Activated B cell treated with CpG ODN at 0.5 μM for 24 hours (primary cell): ENCODE measurements at places on chromosomes 12 and 14. TPM values are rescaled to one million over a fixed set of nuclear protein-coding genes. Genes with fewer than 3 reads are reported as not detected.

The INHBC gene
- 0.10 TPM in 1 of 2 replicates, not detected in the other for total RNA-seq

DNA sequence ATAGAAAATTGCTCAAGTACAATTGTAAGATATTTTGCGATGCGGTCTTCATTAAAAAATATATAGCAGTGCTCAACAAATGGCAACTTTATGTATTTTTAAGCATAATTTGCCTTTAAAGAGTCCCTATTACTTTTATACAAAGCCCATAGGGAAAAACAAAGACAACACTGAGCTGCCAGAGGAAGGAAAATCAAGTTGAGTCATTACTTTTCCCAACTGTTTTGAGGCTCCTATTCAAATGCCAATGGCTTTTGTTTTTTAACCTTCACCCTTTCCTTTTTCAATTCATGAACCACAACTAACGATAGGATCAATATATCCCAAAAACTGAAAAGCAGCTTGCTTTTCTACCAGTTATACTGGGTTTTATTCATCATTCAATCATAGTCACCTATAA is 157.6 kb upstream of the PLEKHA5 start:
- no peaks in the 10 kb centered on the region for H3K27me3 ChIP-seq
- no peaks in the 10 kb centered on the region for H3K36me3 ChIP-seq
- no peaks in the 10 kb centered on the region for H3K4me1 ChIP-seq
- H3K27ac ChIP-seq = no peak overlapping the region

- no peak overlapping the region for H3K4me3 ChIP-seq
- H3K27ac ChIP-seq = no peak overlapping the region
- no peak for DNase-seq
- peaks cover 45% of the 10 kb centered on the region for H3K36me3 ChIP-seq
Observed at GRCh38 chr12:95516757-95517156, 34.5 kb downstream of the USP44 start.

The LIN7A gene
- not detected in 2 replicates for total RNA-seq

DNA sequence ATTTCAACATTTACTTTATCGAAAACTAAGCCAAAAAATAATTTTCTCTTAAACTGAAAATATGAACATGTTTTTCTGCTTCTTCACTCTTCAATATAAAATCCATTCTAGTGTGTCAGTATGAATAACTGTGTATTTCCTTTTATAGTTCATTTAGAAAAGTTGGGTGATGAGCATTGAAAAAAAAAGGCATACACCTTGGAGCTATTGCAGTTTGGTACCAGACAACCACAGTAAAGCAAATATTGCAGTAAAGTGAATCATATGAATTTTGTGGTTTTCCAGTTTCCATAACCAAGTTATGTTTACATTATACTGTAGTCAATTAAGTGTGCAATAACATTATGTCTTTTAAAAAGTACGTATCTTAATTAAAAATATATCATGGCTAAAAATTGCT is 195.0 kb upstream of the FOXG1 start:
- no peak overlapping the region for H3K27ac ChIP-seq
- DNase-seq = no peak
- no peaks in the 10 kb centered on the region for H3K36me3 ChIP-seq
- H3K4me1 ChIP-seq = no peaks in the 10 kb centered on the region

DNA sequence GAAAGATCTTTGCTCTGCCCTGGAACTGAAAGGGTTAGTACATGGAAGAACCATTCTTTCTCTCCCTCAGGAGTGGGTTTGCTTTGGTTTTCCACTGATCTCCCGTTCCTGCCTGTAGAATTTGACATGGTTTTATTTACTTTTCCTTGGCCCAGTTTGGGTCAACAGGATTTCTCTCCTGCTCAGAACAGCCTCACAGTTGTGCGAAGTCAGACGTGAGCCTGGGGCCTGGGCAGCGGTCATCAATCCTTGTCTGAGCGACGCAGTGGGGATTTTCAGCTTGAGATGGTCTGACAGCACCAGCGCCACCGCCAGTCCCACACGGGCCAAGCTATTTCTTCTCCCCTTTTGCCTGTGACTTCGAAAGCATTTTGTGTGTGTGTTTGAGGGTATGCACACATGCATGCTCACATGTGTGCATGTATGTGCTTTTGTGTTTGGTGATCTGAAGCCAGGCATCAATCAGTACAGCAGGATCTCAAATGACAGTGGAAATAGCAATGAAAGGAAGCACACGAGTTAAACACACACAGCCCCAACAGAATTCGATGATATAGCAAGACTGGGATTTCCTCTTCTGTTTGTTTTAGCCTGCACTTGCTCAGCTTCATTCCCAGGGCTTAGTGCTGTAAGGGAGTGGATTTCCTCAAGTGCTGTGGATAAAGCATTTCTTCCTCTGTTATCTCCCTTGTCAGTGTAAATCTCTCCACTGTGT is 58.3 kb downstream of the SMOC1 start:
- no peaks in the 10 kb centered on the region for H3K4me1 ChIP-seq
- no peak for DNase-seq
- no peak overlapping the region for H3K27ac ChIP-seq
- peaks cover 23% of the 10 kb centered on the region for H3K27me3 ChIP-seq

GRCh38 chr12:24062642-24063245 is 113.3 kb upstream of the SOX5 start:
- H3K4me3 ChIP-seq = no peak overlapping the region
- H3K36me3 ChIP-seq = no peaks in the 10 kb centered on the region
- H3K27ac ChIP-seq = no peak overlapping the region
- no peaks in the 10 kb centered on the region for H3K4me1 ChIP-seq
- no peaks in the 10 kb centered on the region for H3K27me3 ChIP-seq

The KRT75 gene
- total RNA-seq = not detected in 2 replicates

DNA sequence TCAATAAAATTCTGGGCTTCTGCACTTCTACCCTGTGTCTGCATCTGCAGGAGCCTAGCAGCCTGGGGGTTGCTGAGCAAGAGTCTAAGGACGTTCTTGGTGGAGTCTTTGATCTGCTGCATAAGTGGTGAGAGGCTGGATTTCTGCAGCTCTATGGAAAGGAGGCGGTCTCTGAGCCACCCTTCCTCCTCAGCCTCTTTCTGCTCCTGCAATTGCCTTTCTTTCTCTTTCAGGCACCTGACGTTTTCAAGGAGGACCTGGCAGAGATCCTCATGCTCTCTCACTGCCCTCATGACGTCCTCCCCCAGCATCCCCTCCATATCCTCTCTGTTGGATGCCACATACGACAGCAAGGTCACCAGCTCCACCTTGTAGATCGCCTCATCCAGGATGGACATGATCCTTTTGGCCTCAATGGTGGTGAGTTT is 13.6 kb upstream of the TPCN1 start:
- peak overlapping the region; percentile 98 for H3K27ac ChIP-seq
- H3K4me1 ChIP-seq = peaks cover 74% of the 10 kb centered on the region
- no peak for DNase-seq
- H3K27me3 ChIP-seq = no peaks in the 10 kb centered on the region

- H3K4me3 ChIP-seq = no peak overlapping the region
- H3K27ac ChIP-seq = no peak overlapping the region
- DNase-seq = no peak
- no peaks in the 10 kb centered on the region for H3K27me3 ChIP-seq
- H3K36me3 ChIP-seq = peaks cover 26% of the 10 kb centered on the region
Observed at GRCh38 chr14:92965281-92965680, 42.3 kb downstream of the CHGA start.

DNA sequence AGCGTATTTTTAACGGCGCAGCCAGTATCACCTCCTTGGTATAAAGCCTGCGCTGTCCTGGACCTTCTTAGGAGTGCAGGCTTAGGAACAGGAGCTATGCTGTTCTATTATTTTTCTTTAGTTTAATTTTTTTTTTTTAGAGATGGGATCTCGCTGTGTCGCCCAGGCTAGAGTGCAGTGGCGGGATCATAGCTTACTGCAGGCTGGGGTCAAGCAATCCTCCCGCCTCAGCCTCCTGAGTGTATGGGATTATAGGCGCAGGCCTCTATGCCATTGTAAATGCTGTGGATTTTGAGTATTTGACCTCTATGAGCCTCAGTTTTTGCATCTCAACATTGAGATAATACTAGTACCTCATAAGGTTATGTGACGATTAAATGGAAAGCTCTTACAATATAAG is 4.1 kb downstream of the OR10AD1 start:
- no peak for DNase-seq
- H3K27ac ChIP-seq = peak overlapping the region; percentile 99
- peaks cover 6% of the 10 kb centered on the region for H3K36me3 ChIP-seq
- peaks cover 12% of the 10 kb centered on the region for H3K27me3 ChIP-seq
- peak overlapping the region; percentile 96 for H3K4me3 ChIP-seq

The FNTB gene
- 7.9 and 10.5 TPM in 2 replicates for total RNA-seq

The KIF5A gene
- 0.13 and 0.15 TPM in 2 replicates for total RNA-seq

GRCh38 chr14:23568600-23569331 is 1.2 kb upstream of the AP1G2 start:
- H3K27me3 ChIP-seq = peaks cover 18% of the 10 kb centered on the region
- peak overlapping the region; percentile 100 for H3K4me3 ChIP-seq
- no peak for DNase-seq
- H3K27ac ChIP-seq = peak overlapping the region; percentile 61

GRCh38 chr12:25926536-25926935 is 31.9 kb upstream of the RASSF8 start:
- H3K27ac ChIP-seq = no peak overlapping the region
- peaks cover 9% of the 10 kb centered on the region for H3K27me3 ChIP-seq
- H3K4me3 ChIP-seq = no peak overlapping the region
- no peaks in the 10 kb centered on the region for H3K36me3 ChIP-seq
- no peaks in the 10 kb centered on the region for H3K4me1 ChIP-seq

DNA sequence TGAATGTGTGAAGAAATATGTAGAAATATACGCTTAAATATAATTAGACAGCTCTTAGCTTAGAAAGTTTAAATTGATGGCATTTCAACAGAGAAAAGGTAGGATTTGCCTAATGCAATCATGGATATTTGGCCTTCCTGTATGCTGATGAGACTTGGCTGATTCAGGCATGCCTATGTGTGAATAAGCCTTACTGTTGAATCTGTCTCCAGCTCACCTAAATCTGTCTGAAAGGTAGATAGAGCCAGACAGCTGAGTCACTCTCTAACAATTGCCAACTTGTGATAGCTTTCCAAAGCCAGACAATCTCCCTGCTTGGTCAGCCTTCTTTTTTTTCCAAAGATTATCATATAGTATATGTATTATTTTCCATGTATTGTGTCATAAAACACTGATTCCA is 92.8 kb upstream of the FLRT2 start:
- no peaks in the 10 kb centered on the region for H3K36me3 ChIP-seq
- no peaks in the 10 kb centered on the region for H3K4me1 ChIP-seq
- no peak for DNase-seq
- no peak overlapping the region for H3K4me3 ChIP-seq
- H3K27me3 ChIP-seq = no peaks in the 10 kb centered on the region

The KLRC1 gene
- not detected in 2 replicates for total RNA-seq

GRCh38 chr14:96114002-96114401 is 74.8 kb downstream of the C14orf132 start:
- no peak overlapping the region for H3K27ac ChIP-seq
- H3K36me3 ChIP-seq = no peaks in the 10 kb centered on the region
- no peaks in the 10 kb centered on the region for H3K4me1 ChIP-seq

The P2RX7 gene
- 2.7 and 5.3 TPM in 2 replicates for total RNA-seq

DNA sequence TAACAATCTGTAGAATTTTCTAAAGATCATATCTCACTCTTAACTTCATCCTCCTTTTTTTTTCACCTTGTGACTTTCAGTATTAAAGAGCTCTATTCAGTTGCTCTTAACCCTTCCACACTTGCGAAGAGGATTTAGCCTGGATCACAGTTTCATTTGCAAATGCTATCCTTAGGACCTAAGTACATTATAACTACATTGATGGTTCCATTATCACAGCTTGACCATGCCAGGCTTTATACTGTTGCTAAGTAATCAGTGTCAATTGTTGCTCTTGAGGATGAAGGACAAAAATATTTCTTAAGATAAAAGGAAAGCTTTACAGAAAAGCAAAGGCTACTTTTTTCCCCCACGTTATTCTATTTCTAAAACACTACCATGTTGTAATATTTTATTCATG is 122.2 kb downstream of the PDZRN4 start:
- no peak for DNase-seq
- H3K4me1 ChIP-seq = no peaks in the 10 kb centered on the region
- H3K4me3 ChIP-seq = no peak overlapping the region
- no peaks in the 10 kb centered on the region for H3K36me3 ChIP-seq

The GDF3 gene
- not detected in 2 replicates for total RNA-seq

GRCh38 chr12:66708704-66709456 is 30.0 kb upstream of the GRIP1 start:
- DNase-seq = no peak
- no peak overlapping the region for H3K27ac ChIP-seq
- peaks cover 21% of the 10 kb centered on the region for H3K4me1 ChIP-seq
- no peak overlapping the region for H3K4me3 ChIP-seq

The STRN3 gene
- 27.2 and 31.0 TPM in 2 replicates for total RNA-seq

GRCh38 chr14:69708586-69709560 is 58.1 kb upstream of the SRSF5 start:
- peaks cover 53% of the 10 kb centered on the region for H3K4me1 ChIP-seq
- DNase-seq = no peak
- peak overlapping the region; percentile 63 for H3K27ac ChIP-seq
- no peak overlapping the region for H3K4me3 ChIP-seq

DNA sequence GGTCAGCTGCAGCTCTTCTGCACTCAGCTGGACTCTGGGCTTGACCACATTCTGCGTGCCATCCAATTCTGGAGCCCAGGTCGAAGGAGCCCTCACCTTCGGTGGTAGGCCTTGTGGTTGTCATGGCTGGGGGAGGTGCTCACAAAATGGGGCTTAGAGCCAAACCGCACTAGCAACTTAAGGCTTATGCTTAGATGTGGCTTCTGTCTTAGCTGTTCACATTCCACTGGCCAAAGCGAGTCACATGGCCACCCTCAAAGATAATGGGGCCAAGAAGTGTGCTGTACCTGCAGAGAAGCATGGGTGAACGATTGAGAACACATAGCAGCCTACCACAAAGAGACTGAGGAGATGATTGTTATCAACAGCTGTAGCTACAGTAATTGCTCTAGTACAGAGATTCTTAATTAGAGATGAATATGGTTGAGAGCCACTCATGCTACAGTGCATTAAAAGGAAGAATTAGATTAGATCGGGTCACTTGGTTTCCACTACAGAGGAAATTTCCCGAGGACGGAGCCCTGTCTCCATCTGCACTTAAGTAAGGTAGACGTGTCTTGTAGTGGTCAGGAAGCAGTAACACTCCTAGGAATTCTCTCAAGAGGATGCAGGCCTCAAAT is 334.6 kb upstream of the FKBP4 start:
- H3K36me3 ChIP-seq = no peaks in the 10 kb centered on the region
- no peaks in the 10 kb centered on the region for H3K4me1 ChIP-seq
- H3K27me3 ChIP-seq = no peaks in the 10 kb centered on the region
- no peak overlapping the region for H3K4me3 ChIP-seq

DNA sequence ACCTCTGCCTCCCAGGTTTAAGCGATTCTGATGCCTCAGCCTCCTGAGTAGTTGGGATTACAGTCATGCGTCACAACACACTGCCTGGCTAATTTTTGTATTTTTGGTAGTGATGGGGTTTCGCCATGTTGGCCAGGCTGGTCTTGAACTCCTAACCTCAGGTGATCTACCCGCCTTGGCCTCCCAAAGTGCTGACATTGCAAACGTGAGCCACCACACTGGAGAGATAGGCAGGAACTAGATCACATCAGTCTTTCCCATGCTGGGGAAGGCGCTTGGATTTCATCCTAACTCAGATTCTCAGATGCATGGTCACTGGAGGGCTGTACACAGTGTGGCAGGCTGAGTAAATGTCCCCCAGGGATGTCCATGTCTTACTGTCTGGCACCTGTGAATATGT is 18.0 kb upstream of the ORAI1 start:
- H3K36me3 ChIP-seq = no peaks in the 10 kb centered on the region
- H3K27me3 ChIP-seq = no peaks in the 10 kb centered on the region
- no peak overlapping the region for H3K4me3 ChIP-seq
- peaks cover 2% of the 10 kb centered on the region for H3K4me1 ChIP-seq
- no peak overlapping the region for H3K27ac ChIP-seq
- no peak for DNase-seq

The DAO gene
- not detected in 2 replicates for total RNA-seq

- no peak overlapping the region for H3K27ac ChIP-seq
- no peaks in the 10 kb centered on the region for H3K4me1 ChIP-seq
- DNase-seq = no peak
- H3K36me3 ChIP-seq = no peaks in the 10 kb centered on the region
Observed at GRCh38 chr14:26370115-26370514, 227.7 kb downstream of the NOVA1 start.
